Activated CD4-positive, alpha-beta T cell treated with anti-CD3 and anti-CD28 coated beads, Interleukin-2, amount 10 ng/mL, durations not matched to agents 24 days and 14 days (primary cell): ENCODE measurements at places on chromosomes 7 and 10.

GRCh38 chr7:157501581-157501980, 164.8 kb downstream of the DNAJB6 start:
- no peak for DNase-seq

GRCh38 chr7:126988022-126988421, 264.7 kb downstream of the GRM8 start:
- no peak for DNase-seq

DNA sequence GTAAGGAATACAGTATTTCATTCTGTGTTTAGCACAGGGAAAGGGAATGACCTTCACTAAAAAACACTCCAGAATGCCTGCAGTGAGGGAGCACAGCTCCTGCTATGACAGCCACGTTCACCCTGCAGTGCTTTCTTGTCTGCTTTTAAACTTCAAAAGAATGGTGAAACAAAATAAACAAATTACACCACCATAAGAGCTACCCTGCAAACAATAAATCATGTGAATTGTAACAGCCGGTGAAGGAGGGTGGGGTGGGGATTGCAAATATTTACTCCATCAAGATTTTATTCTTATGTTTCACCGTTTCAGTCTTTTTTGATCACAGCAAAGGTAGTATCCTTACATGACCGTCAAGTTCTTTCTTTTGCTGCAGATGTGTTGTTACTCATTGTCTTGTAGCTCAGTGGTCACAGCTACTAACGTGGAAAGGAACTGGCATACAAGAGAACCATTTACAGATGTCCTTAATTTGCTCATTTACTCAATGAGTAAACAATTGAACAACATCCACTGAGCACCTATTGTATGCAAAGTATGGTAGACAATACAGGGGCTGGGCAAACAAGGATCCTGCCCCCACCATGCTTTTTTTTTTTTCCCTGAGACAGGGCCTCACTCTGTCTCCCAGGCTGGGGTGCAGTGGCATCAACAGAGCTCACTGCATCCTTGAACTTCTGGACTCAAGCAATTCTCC, 4.1 kb upstream of the CHN2 start:
- DNase-seq, result no peak

- no peak for DNase-seq
Observed at GRCh38 chr7:121872831-121873288, at the start of gene PTPRZ1. TSS of gene PTPRZ1 (plus strand) at chr7:121873161. CDS start at chr7:121873500, 339 bp downstream.

DNA sequence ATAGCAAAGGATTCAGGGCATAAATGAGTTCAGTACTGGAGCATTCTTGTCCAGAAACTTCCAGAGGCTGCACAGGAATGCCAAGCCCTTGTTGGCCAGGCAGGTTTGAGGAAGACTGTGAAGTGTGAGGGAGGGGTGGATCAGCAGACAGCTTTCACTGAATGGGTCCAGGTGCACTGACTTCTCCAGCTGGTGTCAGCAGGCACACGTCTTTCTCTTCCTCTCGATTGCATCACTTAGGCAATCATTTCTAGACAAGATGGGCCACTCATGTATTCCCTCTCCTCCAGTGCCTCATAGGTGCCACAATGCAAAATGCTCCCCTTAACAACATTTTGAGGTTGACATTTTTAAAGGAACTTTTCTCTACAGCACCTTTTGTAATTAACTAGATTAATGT, 15.6 kb upstream of the PLEKHS1 start:
- no peak for DNase-seq

- no peak for DNase-seq
Observed at GRCh38 chr7:100418930-100419659, 9.4 kb downstream of the ZCWPW1 start.

DNA sequence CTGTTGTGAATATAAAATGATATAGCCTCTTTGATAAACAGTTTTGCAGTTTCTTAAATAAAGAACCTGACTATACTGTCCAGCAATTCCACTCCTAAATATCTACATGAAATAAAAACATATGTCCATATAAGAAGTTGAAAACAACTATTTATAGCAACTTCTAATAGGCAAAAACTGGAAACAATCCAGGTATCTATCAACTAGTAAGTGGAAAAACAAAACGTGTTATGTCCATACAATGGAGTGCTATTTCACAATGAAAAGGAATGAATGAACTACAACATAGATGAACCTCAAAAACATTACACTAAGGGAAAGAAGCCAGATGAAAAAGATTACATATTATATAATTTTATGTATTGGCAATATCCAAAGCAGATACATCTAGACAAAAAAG, 268.9 kb downstream of the CSTF2T start:
- no peak for DNase-seq

- DNase-seq, result no peak
Observed at GRCh38 chr10:50452603-50453002, 171.2 kb downstream of the SGMS1 start.

DNA sequence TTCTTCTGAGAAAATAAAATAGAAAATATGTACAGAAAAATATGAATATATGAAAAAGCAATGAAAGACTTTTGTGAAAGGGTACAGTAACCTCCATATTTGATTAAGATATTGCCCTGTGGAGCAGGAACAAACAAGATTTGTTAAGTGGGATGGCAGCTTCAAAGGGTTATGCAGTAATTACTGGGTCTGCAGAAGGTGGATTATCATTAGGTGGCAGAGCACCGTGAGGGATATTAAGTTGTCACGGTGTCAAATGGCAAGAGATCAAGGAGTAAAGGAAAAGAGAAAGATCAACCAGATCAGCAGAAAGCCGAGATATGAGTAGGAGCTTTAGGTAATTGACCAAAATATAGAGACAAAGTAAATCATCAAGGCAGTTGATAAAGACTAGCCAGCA, 44.1 kb downstream of the DGKB start:
- no peak for DNase-seq

GRCh38 chr7:93232673-93233018, 480 bp downstream of the VPS50 start:
- no peak for DNase-seq

DNA sequence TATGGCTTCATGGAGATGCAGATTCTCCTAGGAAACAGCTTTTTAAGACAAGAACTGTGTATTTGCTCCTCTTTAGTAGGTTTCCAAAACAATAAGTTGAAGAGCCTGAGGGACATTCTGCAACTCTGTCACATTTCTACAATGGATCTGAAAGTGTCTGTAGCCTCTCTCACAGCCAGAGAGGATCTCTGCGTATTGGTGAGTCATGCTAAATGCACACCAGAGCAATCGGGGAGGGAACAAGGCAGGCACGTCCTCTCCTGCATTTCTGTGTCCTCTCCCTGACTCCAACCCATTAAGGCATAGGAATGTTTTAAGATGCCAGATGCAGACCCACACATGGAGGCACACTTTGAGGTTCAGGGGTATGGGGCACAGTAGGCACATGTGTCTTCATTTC, 1126.4 kb upstream of the GHITM start:
- DNase-seq, result no peak
